ENCODE measurements at places on chromosomes 6 and 20.

DNA sequence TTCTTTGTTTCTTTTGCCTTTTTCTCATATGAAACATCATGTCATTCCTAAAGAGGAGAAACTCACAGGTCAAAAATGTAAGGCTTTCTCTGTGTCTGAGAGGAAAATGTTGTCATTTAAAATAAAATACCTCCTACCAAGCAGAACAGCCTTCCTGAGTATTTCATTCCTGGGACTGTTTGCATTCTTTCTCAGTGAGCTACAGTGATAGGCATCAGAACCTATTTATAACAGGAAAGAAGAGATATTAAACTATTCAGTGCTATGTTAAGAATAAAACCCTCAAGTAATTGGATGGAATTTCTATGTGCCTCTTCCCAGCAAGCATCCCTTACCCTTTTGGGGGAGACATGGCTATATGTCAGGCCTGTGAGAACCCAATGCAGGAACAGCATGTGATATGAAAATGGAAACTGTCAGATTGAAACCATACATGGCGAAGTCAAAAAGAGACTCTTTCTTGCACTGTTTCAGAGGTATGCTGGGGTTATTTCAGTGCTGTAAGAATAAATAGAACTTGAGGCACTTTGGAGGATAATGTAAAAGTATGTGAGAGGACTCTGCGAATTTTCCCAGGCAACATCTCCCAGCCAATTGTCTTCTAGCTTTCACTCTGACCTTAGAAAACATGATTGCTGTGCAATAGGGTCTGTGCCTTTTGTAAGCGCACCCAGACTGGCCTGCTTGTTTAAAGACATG, 133.8 kb upstream of the CCN2 start:
- DNase-seq = peak; percentile 55

DNA sequence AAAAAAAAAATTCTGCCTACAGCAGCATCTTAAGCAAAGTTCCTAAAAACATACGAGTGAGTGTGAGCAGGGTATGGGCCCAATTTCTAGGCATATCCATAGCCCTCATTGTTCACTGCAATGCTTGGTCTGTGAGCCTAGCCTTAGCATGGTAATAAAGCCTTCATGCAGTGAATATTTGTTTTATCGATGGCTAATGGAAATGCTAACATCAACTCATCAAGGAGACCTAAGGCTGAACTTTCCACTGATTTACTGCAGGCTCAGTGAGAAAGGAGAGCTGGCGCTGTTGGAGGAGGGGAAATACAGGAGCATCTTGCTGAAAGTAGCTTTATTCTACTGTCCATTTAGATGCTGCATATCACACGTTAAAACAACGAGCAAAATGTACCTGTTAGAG, 139.6 kb upstream of the DTNBP1 start:
- DNase-seq = no peak

- DNase-seq = no peak
These were observed 38.9 kb upstream of the KCNB1 start for GRCh38 chr20:49521356-49521755.

- no peak for DNase-seq
These were observed 995.3 kb upstream of the FLRT3 start for GRCh38 chr20:15332711-15333160.

GRCh38 chr6:167153521-167153959, 4.2 kb downstream of the GPR31 start:
- no peak for DNase-seq

DNA sequence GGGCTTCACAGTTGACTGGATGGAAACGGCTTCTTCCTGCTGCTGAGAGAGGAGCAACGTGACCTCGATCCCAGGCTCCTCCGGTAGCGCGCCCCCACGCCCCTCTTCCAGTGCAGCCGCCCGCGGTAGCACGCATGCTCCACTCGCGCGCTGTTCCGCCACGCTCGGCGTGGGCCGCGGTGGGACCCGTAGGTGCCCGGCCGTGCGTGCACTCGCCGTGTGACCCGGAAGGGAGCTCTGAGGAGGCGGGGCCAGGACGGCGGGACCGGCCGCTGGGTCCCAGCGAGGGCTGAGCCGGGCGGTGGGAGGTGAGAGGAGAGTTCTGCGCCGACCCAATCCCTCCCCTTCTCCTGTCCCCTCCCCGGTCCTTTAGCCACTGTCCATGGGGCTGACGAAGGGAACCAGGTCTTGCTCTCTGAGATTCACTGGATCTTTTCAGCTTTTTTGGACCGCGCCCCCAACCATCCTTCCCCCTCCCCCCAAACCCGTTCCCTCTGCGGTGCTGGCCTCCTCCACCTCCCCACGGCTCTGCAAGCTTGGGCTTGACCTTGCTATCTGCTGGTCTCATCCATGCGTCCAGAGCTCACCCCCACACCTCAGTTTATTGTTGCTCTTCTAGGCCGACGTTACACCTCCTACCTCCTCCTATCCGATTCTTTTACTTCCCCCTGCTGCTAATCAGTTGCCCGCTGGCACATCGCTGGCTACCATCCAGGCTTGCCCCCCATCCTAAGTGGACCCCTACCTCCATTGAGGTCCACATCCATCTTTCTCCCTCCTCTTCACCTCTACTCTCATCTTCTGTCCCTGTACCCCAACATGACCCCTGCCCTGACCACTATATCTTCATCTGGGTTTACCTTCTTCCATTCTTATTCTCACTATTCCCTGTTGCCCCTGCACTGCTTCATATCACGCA, at the start of gene CUL9:
TSS of gene CUL9 (plus strand) at position 255 of the 919 bp plus-strand sequence. CDS start 2,115 bp downstream, outside the sequence.
- DNase-seq = no peak

GRCh38 chr20:17304774-17305173, 77.9 kb downstream of the PCSK2 start:
- no peak for DNase-seq

- no peak for DNase-seq
These were observed 176.6 kb downstream of the PDE10A start for GRCh38 chr6:165486183-165487137.

- no peak for DNase-seq
These were observed 118.8 kb upstream of the TRAF3IP2 start for GRCh38 chr6:111724505-111724904.

GRCh38 chr6:3075772-3076113, 7.4 kb downstream of the RIPK1 start:
- DNase-seq = no peak

DNA sequence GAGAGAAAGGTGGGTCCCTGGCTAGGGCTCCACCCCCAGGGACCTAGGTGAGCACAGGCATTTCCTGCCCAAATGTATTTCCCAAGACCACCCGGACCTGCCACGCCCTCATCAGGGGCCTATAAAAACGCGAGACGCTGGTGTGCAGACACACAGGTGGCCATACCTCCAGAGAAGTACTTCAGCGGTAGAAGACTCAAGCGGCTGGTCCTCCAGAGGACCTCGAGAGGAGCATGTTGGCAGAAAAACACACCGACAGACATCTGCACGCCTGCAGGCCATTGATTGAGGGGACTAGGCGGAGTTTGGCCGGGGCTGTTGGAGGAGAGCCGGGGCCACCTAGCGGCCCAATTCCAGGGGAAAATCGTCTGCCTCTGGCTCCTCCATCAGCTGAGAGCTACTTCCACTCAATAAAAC, 695.8 kb upstream of the MMS22L start:
- no peak for DNase-seq

DNA sequence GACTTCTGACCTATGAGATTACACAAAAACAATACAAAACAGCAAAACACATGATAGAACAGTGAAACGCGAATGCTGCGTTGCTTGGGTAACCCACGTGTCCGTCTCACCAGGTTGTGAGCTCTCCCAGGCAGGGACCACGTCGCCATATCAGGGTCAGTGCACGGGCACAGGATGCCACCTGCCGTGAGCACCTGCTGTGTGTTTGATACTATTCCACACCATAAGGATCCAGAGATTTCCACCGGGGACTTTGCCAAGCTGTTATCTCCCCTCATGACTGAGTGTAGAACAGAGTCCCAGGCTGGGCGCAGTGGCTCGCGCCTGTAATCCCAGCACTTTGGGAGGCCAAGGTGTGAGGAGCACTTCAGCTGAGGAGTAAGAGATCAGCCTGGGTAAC, 288.0 kb downstream of the BMP7 start:
- DNase-seq = no peak

- no peak for DNase-seq
These were observed 136.2 kb upstream of the STMND1 start for GRCh38 chr6:16965689-16966088.

DNA sequence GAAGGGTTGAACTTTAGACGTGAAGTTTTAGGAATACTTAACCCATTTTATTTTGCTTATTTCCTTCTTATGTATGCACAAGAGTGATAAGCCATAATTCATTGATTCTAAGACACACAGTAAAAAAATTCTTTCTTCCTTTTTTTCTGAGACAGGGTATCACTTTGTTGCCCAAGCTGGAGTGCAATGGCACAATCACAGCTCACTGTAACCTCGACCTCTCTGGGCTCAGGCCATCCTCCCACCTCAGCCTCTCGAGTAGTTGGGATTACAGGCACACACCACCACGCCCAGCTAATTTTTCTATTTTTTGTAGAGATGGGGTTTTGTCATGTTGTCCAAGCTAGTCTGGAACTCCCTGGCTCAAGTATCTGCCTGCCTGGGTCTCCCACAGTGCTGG, 116.6 kb upstream of the RNF24 start:
- DNase-seq = no peak

DNA sequence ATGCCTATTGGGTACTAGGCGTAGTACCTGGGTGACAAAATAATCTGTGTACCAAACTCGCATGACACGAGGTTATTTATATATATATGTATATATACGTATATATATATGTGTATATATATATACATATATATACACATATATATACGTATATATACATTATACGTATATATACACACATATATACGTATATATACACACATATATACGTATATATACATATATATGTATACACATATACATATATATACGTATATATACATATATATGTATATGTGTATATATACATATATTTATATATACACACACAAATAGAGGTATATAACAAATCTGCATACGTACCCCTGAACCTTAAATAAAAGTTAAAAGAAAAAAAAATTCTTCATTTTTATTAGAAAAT, 103.2 kb downstream of the ZDHHC14 start:
- no peak for DNase-seq

DNA sequence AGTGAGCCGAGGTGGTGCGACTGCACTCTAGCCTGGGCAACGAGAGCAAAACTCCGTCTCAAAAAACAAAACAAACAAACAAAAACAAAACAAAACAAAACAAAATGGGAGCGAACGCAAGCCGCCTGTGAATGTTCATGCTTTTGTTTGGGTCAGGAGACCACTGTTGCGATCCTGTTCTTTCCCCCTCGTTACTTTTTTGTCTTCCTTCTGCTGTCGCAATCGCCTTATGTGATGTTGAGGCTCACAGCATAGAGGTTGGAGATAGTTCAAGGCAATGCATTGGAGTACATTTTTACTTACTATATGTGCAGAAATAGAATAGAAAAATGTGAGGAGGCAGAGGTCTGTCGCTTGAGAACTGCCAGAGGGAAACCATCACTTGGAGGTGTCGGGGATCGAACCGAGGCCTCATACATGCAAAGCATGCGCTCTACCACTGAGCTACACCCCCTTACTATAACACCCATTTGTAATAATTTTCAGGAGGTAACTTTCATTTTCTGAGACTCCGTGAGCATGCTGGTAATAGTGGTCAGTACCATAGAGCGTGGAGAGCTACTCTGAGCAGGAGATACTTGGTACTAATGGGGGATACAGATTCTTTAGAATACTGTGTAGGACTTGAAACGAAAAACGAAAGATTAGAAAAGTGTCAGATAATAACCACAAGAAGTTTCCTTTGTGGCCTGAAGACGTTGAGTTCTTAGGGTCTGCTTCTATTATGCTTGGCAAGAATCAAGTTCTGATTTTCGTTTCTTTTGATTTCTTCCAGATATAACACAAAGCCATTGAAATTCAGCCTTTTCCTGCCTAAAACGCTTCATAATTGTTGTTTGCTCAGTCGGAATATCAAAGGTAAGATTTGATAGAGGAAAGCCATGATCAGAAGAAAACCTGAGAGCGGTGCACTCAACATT, 121.1 kb downstream of the TRIM27 start:
- DNase-seq = no peak

GRCh38 chr6:31510007-31510406, 12.1 kb downstream of the MICB start:
- DNase-seq = no peak

DNA sequence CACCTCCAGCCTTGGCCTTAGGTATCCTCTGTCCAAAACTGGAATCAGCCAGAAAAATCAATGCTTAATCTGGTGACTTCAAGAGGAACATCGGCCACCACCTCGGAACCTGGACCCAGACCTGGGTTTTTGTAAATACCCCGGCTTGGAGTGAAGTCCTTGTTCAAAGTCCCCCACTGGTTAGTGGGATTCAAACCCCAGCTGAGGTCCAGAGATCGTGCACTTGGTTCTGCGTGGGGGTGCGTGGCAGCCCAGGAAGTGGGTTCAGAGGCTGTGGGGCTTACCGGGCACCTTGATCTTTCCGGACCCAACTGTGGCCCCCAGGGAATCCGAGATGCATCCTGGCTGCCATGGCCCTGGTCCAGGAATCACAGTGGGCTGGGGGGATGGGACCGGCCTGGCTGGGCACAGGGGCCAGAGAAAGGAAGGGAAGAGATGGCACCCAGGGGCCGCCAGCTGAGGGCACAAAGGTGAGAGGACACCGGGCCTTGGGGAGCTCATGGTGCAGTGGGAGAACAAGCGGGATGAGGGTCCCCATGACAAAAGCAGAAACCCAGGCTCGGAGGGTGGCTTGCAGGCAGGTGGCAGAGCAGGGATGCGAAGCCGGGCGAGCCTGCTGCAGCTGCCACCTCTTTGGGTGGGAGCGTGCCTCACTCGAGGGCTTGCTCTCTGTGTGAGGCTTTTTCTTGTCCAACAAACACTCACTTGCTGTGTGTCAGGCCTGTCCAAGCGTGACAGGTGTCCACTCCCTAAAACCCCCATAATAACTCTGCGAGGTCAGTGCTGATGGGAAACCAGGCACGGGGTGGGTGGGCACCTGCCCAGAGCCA, 27.7 kb downstream of the ZBP1 start:
- no peak for DNase-seq

GRCh38 chr20:62246872-62247652, 8.7 kb downstream of the OSBPL2 start:
- DNase-seq = no peak

DNA sequence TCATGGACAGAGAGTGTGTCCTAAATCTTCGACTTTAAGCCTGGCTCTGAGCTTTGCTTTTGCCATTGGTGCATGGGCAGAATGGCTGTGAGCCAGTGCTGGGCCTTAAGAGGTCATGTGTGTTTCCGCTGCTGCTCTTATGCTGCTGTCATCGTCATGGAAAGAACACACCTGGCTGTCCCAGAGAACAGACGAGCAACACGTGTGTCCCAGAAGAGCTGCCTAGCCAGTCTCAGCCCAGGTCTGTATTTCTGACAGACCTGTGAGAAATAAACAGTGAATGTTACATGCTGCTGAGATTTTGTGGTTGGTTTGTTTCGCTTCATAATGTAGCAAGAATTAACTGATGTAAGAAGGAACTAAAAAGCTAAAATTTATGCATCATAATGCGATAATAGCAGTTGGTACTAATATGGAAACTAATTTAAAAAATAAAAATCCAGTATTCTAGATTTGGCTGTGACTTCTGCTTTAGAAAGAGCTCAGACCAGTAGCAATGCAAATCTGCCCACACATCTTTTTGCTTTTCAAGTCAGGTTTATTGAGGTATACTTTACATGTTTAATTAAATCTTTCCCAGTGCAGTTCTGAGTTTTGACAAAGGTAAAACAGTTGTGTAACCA, 11.5 kb upstream of the SCP2D1 start:
- no peak for DNase-seq
